ENCODE measurements at places on chromosomes 3 and 15.
A peak's percentile ranks its signal among the peaks of the same experiment; 100 is the strongest.

DNA sequence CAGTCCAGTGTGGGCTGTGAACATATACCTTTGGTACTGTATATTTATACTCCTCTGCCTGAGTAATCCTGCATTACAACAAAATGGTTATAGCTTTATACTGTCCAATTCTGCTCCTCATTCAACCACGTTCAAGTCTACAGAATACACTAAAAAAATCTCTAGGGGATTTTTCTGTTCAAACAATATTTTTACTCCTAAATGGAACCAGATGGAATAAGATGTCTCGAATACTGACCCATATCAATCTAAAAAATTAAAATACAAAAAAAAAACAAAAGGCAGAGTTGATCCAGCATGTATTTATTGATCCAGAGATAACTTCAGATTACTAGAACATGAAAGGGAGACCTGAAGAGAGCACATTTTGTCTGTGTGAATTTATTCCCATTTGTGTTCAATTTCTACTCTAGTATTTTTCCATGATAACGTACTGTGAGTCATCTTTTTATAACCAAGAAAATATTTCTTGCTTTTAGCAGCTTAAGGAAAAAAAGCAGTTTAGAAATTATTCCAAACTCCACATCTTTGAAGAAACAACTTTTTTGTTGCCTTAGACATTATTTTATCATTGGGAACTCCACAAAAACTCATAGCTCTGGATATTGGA lies 910.7 kb downstream of the TBL1XR1 start:
- no peak for DNase-seq

DNA sequence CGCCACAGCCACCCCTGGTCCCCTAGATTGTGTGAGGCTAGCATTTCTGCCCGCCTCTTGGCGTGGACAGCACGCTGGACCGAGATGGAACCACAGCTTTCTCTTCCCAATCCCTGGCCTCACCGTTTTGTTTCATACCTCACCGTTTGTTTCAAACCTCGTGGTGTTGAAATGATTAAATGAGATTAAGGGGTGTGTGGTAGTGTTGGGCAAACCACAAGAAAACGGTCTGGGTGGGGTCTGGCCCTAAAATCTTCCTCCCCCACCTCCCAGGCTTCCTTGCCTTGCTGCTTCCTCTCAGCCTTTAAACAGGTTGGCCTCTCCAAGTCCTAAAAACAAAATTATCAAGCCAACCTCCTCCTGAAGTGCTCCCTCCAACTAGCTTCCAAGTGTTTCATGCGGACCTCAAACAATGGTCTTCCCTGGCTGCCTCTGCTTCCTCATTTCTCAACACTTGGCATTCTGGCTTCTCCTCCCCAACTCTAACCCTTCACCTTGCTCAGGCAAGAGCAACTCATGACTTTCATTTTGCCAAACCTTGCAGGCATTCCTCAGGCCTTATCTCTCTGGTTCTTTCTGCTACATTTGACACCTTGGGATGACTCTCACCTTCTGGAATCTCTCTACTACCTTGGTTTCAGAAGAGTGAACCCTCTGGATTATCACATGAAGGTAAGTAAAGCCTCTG lies 1.4 kb upstream of the ATP13A3 start:
- DNase-seq = no peak

- no peak for DNase-seq
These were observed 204.8 kb downstream of the CDIN1 start for GRCh38 chr15:36784098-36784670.

GRCh38 chr3:86519819-86520218 lies 471.1 kb downstream of the VGLL3 start:
- no peak for DNase-seq

DNA sequence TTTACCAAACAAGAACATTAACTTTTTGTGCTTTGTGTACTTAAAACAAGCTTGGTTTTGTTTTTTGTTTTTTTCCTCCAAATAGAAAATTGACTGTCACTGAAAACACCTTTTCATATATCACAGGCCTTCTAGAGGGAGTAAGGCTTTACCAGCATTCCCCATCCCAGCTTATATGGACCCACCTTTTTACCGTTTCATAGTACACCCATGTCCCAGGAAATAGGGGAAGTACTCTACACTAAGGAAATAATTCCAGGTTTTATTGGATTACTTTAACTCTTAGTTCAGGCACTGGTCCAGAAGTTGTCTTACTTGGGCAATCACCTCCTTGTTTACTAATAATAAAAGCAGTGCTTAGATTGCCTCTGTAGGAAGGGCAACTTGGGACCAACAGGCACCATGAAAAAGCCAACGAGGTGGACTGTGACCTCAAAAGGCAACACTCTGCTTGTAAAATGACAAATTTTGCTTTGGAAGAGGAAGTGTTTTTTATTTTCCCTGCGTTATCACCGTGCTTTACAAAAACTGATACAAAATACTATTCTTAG lies 26.2 kb downstream of the HMG20A start:
- no peak for DNase-seq

- DNase-seq = no peak
These were observed 54.5 kb downstream of the PSMD6 start for GRCh38 chr3:63968612-63969350.

DNA sequence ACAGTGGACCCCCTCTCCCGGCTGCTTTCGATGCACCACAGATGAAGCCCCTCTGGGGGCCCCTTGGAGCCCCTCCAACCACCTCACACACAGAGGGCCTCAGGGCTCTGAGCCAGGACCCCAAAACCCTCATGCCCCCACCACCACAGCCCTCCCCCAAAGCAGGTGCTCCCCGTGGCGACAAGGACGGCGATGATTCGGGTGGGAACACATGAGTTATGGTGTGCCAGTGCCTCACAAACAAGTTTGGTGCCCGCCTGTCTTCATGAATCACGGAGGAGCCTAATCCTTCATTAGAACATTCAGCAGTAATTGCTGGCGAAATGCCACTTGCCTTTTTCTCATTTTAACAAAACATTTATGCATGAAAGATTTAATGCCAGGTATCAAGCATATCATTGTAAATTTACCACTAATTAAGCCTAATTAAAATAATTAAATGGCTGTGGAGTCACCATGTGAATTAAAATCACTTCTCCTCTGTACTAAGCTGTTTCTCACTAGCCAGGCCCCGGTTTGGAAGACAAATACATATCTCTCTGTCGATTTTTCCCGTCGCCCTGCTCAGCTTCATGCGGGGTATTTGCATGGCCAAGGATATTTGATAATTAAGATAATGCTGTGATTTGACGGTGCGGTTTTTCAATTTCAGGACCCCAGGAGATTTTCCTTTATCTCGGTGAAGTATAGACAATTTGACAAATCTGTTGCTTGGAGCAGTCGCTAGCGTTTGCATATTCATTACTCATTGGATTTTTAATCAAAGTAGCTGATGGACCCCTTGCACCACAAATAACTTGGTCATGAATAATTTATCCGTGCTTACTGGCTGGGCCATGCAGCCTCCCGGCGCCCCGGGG lies 157.0 kb downstream of the TLE3 start:
- no peak for DNase-seq

DNA sequence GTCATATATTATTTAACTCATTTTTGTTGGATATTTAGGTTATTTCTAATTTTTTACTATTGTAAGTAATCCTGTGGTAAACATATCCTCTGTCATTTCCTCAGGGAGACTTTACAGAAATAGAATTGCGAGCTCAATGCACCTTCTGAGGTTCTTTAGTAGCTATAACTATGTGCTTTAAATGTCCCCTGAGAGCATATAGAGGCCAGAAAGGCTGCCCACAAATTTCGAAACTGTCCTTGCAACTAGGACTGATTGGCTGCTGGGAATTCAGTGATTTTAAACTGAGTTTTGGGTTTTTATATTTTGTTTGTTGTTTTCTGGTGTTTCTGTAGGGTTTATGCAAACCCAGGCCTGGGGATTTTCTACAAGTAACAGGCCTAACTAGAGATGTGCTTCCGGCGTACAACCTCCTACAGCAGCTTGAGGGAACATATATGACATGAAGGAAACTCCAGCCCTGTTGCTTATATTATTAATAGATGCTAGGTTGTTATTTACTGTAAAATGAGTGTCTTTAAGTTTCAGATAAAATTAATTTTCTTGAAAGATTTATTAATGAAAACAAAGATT lies 29.1 kb upstream of the P4HTM start:
- no peak for DNase-seq

DNA sequence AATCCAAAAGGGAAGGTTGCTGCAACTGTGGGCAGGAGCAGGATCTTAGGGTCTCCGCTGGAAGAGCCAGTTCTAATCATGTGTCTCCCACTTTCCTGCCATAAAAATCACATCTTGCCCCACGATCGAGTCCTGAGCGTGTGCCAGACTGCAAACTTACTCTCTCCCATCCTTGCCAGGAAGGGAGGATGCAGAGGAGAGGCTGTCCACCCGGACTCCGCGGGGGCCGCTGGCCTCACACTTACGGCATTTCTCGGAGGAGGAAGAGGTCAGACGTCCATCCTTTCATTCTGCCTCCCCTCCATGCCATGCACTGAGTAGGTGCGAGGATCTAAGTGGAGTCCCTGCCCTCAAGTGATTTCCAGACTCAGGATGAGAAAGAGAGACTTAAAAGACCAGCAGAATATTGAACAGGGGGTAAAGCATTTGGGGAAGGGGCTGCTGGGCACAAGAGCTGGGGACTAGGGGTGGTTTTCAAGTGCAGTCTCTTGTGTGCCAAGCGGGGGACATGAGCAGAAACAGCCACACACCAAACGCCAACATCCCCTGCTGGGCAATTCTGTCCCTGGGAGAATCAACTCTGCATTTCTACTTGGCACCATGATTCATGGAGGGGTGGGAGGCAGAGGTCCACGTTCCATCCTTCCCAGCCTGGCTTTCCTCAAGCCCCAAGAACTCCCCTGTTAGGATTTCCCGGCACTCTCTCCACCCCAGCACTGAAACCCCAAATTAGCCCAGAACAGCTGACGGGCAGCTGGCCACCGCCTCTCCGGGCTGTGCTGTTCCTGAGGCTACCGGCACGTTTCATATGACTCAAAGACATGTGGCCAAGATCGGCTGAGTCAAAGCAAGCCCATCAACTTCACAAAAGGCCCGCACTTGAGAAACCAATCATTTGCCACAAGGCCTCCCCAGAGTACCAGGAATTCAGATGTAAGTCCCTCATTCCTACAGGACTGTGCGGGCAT lies 11.6 kb downstream of the OXTR start:
- no peak for DNase-seq

GRCh38 chr3:24578951-24579421 lies 84.3 kb upstream of the THRB start:
- DNase-seq = no peak

DNA sequence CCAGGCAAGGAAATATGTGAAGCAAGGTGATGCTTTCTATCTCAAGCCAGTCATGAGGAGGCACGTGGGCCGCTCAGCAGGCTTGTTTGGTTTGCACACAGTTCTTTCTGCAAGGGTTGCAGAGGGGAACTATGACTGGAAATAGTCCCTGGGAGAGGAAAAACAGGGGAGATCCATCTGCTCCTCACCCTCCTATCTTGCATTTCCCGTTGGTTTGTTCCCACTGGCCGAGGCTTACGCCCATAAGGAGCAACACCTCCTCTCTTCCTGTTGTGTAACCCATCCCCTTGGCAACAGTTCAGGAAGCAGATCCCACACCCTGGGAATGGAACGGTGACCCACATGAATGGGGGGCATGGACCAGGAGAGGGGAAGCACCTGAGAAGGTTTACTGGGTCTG lies 72.1 kb upstream of the MAGI1 start:
- DNase-seq = no peak

DNA sequence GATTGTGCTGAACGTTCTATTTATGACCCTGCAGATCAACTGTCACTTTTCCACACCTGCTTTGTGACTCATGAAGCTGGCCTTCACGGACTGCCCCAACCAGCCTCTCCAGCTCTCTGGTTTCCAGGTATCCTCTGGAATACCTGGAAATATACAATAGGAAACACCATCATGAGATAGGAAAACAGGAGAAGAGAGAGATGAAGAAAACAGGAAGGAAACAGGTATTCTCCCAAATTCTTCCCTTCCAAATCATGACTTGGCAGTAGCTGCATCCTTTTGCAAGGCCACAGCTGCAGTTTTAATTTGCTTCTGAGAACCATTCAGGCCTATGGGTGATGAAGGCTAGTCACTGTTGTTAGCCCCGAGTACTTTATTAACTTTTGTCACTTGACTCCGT lies 909.1 kb downstream of the EPHA3 start:
- no peak for DNase-seq

GRCh38 chr3:4565809-4566501 lies 72.8 kb downstream of the ITPR1 start:
- DNase-seq = no peak

GRCh38 chr3:99875929-99876841 lies 58.5 kb downstream of the CMSS1 start:
- DNase-seq = peak; percentile 17

- DNase-seq = no peak
These were observed 67.9 kb upstream of the OCA2 start for GRCh38 chr15:28167042-28167441.

DNA sequence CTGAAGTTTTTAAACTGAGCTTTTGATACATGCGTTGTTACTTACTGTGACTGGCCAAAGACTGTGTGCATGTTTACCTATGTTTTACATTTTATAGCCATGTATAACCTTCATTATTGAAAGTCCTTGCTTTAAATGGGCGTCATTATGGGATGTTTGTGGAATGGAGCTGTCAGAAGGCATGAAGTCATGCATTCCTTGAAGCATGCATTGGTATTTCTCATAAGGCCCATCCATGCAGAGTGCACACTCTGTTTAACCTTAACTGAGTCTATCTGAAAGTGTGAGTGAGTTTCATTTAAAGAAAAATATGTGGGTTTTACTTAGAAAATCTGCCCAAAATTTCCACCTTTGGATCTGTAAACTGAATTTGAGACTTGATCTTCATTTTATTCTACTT lies 51.1 kb downstream of the PSMD6 start:
- DNase-seq = no peak

DNA sequence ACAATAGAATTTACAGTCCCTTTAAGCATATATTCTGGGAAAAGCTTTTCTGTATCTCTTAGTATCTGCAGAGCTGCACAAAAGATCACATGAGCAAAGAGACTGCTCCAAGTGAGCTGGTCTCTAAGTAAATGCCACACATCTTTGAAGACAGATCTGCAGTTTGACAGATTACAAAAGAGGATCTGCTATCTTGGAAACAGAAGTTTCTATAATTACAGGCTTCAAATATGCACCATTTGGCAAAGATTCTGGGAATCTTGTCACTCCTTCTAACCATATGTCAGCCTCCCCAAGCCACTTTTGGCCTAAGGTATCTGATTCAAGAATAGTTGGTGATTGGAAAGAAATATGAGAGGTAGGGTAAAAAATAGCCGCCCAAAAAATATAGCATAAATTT lies 9.6 kb upstream of the CFAP44 start:
- DNase-seq = no peak

GRCh38 chr3:111333642-111334041 lies 208.4 kb upstream of the CD96 start:
- no peak for DNase-seq
